ENCODE measurements at places on chromosomes 5 and 9.

DNA sequence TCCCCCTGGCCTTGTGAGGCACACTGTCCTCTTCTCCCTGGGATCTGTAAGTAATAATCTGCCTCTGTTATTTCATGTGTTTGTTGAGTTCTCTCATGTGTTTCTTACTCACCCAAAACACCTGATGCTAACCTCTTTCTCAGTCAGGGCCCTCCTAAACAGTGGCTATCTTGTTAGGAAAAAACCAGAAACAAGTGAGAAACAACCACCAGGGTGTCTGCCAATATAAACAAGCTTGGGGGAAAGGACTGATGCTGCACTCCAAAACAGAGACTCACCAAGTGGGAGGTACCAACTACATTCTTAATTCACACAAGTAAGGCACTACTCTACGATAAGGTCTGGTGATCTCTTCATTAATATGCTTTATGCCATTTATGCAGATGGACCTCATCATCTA lies 564.4 kb downstream of the SEMA5A start:
- DNase-seq = no peak

DNA sequence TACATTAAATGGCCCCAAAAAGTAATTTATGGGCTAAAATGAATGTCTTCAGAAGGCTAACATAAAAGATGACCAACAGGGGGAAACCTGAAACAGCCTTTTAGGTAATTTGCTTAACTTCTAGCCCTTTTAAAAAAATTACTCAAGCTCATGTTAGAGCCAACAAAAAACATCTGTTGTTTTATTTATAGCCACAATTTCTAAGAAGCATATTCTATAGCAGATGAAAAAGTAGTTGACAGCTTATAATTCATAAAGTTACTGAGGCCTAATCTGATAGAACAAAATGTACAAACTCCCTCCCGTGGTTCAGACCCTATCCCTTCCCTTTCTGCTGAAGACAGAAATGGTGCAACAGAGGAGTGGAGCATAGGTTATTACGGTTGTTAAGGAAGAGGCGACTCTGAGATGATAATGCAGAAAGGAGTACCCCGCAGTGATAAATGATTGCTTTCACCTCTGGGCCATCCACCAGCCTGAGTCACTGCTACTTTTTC lies 46.1 kb downstream of the PIK3R1 start:
- no peak for DNase-seq

GRCh38 chr5:122390694-122391093 lies 78.7 kb downstream of the SNCAIP start:
- DNase-seq = no peak

DNA sequence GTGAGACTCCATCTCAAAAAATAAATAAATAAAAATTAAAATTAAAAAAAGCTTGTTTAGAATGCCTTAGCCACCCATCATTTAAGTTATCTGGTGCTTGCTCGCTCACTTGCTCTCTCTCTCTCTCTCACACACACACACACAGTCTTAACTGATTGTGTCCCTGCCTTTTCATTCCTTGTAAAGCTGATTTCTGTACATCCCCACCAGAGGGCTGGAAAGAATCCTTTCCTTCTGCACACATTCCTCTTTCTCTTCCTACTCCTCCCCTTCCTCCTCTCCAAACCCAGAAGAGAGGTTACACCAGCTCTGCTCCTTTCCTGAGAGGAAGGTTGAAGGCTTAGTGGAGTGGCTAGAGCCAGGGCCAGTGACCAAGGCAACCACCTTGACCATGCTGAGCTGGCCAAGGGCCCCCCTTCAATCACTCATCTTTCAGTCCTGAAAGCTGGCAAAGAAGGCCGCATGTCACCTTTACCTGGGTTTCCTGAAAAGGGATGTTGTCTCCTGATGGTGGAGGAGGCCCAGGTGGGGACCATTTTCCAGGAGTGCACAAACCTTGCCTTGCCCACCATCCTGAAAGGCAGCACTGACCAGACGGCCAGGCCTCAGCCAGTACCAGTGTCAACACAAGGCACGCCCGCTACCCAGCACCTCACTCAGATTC lies 25.6 kb downstream of the STK10 start:
- no peak for DNase-seq

DNA sequence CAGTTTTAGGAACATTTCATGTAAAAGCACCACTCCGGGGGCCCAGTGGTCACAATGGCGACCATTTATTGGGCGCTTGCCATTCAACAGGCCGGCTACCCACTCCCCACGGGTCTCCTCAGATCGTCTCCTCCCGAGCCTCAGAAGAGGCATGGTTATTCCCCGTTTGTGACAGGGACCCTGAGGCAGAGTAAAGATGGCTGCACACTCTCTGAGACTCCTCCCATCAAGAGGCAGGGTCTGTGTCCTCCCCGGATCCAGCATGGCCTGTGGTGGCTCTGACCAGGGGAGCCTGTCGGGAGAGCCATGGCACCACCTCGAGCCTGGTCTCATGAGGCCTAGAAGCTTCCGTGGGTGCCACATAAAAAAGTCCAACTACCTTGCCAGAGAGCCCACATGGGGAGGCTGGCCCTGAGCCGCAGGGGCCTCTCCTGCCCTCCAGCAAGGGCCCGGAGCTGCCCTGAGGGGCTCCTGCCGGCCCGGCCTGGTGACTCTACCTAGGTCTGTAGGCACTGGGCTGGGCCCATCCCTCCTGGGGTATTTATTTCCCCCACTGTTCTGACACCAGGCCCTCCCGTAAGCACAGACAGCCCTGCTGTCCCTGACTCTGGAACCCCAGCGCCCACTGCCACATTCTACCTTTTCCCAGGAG lies 90.8 kb downstream of the VAV2 start:
- no peak for DNase-seq

DNA sequence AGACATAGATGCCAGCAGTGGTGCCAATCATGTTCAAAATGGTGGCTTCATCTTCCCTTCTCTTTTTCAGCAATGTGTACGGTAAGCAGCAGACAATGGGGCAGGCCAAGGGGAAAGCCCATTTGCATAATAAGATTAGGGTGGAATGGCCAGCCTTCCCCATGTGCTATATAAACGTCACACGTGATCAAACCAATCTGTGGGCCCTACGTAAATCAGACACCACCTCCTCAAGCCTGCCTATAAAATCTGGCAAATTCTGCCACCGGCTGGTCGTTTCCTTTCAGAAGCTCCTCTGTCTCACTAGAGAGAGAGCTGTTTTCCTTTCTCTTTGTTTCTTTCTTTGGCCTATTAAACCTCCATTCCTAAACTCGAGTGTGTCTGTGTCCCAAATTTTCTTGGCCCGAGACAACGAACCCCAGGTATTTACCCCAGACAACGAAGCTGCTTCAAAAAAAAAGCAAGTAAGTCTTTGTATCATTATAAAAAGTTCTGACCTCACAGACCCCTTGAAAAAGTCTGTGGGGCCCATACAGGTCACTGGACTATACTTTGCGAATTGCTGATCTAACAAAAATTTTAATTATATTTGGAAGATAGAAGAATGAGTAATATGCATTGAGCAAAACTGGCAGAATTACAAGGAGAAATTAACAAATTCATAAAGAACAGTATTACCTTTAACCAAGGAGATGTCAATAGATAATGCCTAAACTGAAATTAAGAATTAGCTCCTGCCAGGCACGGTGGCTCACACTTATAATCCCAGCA lies 15.2 kb downstream of the ZBTB5 start:
- no peak for DNase-seq

GRCh38 chr5:122516432-122516743 lies 204.4 kb downstream of the SNCAIP start:
- DNase-seq = no peak

DNA sequence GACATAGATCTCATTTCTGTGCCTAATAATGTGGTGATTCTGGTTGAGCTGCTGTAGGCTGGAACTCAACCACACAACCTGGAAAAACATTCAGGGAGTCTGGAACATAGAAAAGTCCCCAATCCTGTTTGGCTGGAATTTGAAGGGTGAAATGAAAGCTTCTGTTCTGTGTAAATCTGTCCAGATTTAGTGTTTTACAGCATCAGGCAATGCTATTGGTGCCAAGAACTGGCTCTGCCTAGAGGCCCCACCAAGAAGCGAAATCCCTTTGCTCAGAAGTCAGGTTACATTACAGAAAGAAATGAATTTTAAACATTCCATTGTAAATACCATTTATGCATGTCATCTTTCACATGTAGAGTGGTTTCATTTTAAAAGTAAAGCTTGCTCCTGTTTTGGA lies 56.3 kb downstream of the TMEM174 start:
- DNase-seq = no peak

DNA sequence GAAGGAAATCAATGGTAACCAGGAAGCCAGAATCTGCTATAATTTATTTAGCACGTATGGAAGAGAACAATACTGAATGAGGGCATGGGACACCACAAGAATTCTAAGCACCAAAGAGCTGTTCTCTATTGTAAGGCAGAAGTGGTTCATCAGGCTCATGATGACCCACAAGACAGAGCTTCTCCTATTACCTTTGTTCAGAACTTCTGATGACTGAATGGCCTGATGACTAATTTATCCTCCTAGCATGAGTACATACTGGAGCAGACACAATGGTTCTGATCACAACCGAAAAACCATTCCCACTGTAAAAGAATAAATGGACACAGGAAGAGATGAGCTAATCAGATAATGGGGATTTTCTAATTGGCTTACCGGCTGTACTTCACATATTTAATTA lies 329.8 kb upstream of the PDE4D start:
- no peak for DNase-seq

DNA sequence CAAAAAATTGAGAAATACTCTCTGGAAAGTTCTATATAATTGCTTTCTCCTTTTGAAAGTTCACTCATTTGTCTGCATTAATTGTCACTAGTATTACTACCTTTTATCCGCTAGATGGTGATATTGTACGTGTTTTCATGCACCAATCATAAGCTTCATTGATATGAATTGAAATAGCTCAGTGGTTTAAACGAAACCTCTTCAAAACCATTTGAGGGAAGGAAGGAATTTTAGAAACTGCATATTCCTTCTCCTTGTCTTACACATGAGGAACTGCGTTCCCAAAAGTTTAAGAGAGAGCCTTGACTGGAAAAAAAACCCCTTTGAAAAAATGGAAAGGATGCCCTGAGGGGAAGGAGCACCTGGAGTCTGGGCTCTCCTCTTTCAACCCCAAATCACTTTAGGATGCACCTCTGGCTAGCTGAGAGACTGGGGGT lies 98.6 kb downstream of the YTHDC2 start:
- DNase-seq = no peak

DNA sequence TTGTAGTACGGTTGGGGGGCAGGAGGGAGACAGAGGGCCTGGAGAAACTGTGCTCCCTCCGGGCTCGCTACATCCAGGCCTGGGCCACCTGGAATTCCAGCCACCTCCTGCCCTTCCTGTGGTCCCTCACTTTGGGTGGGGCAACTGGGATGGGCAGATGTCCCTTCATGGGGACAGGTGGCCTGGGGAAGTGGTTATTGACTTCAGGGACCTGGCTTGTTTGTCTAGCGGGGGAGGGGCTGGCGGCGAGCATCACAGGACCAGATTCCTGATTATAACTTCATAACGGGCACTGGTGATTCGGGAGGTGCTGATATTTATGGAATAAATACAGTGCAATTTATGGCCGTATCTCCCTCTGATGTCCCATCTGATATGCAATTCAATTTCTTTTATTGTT lies 20.1 kb upstream of the LAMC3 start:
- no peak for DNase-seq

DNA sequence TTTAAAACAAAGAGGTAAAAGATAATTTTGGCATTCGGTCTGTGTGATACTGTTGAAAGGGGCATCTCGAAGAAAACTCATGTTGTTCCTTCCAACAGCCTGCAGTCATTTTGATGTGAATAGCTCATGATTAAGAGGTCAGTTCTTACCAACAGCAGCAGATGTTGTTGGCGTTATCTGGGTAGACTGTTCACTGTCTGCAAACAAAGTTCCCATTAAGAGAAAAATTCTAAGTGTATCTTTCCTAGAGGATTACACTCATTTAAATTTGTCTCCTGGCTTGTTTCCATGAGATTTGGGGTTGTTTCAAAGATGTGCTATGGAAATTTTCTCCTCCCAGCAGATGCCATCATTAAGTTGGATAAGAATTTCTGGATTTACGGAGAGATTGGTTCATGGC lies 138.2 kb upstream of the RORB start:
- no peak for DNase-seq

DNA sequence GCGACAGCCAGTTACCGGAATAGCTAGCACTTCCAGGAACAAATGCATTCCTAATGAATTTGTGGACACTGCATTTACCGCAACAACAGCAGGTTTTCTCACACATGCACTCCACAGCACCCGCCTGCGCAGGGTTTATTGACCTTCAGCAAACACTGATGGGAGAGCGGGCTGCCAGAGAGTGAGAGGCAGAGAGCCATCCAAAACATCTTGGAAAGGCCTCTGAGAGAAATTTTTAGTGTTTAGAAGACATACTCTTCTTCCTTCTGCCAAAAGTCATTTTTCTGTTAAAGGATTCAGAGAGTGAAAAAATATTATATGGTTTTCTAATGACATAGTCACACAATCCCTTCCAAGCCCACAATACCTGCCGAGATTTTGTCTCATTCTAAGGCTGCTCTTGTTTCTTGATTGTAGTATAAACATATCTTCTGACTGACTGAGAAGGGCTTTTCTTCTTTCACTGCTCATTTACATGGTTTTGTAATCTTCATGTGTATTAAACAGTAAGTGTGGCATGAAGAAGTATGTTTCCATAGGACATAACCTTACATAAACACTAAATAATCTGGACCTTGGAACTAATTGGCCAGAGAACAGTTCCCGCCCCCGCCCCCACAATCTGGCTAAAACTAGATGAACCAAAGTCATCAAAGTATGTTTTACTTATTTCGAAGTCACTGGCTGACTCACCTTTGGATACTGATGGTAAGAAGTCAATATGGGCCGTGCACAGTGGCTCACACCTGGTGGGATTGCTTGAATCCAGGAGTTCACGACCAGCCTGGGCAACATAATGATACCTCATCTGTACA lies 432.5 kb upstream of the MEF2C start:
- DNase-seq = no peak

DNA sequence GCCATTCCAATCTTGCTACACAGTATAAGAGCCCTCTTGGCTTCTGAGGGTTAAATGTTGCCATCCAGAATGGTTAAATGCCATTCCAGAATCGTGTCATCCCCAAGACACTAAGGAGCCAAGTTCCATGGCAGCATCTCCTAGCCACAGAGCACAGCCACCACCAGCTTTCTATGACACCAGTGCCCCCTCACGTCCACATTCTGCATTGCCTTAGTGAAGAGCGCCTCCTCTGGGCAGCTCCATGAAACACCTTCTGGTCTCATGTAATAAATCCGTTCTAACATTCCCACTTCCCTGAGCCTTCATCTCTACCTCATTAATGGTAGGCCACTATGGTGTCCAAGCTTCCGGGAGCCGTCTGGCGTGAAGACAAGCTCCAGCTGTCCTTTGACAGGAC lies 12.4 kb downstream of the CBY3 start:
- DNase-seq = no peak

GRCh38 chr5:10827571-10827970 lies 66.5 kb upstream of the DAP start:
- DNase-seq = no peak

DNA sequence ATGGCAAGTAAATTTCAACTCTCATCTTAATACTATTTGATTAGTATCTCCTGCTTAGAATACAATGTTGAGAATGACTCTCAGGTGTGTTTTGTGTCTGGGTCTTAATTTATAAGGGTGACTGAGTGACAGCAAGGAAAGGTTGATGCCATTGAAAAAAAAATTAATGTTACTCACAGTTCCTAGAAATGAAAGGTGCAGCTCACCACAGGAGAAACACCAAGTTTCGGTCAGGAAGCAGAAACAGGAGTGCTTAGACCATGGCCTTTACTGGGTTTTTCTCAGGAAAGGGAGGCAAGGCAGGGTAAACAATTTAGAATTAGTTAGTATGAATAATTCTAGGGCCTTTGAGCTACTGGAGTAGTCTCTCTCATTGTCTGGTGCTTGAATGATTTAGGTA lies 159.2 kb upstream of the C9orf72 start:
- no peak for DNase-seq

Data from NCI-H2107 (cell line).